Activated CD8-positive, alpha-beta memory T cell treated with anti-CD3 and anti-CD28 coated beads for 48 hours (primary cell): ENCODE measurements at places on chromosomes 1 and 21.

GRCh38 chr1:220062629-220063028 is 16.3 kb upstream of the EPRS1 start:
- DNase-seq, result no peak

- DNase-seq, result no peak
Measured at GRCh38 chr1:28796352-28797211, 15.4 kb upstream of the OPRD1 start.

GRCh38 chr1:163706915-163707314 is 385.2 kb downstream of the NUF2 start:
- no peak for DNase-seq

DNA sequence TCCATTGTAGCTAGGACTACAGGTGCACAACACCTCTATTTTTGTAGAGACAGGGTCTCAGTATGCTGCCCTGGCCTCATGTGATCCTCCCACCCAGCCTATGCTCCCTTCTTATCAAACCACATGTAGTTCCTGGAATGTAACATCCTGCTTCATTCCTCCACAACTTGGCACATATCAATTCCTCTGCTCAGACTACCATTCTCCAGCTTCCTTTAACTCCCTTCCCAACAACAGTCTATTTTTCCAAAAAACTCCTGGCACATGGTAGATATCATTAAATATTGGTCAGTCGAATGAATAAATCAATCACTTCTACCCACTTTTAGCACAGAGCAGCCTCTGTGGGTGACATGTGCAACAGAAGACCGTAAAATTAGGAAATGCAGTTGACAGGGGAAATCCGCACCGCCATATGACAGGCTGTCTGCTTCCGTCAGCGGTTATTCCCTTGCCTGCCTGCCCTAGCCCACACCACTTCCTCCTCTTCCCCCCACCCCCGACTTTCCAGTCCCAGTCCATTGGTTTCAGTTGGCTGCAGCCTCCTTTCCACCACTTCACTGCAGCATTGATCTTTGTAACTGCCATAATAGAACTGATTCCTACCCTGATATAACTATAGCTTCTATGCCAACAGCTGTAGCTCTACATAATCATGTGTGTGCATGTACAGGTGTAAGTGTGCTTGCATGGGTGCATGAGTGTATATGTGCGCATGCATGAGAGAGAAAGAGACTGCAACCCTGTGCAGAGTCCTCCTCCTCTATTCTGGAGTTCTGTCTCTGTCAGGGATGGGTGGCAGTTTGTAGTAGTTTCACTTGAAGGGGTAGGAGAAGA is 6.8 kb upstream of the AKR1A1 start:
- DNase-seq, result peak; percentile 25

- DNase-seq, result no peak
Measured at GRCh38 chr1:13797397-13797796, 97.4 kb downstream of the PRDM2 start.

DNA sequence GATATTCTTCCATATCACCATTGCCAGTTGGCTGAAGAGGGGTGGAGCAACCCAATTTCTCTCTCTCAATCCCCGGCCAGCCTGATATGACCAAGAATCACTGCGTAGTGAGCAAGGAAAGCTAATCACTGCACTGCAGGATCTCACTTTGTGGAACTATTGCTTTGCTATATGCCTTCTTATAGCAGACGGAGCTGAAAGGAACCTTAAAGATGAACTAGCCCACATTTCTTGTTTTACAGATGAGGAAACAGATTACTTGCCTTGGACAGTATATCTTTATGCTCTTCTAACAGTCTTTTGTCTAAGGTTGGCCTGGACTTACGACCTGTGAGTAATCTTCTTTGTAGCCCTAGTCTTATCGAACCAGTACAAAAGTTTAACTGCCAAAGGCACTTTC is 7.6 kb downstream of the APOBEC4 start:
- no peak for DNase-seq

- DNase-seq, result no peak
Measured at GRCh38 chr1:227746676-227747075, 11.4 kb downstream of the SNAP47 start.

DNA sequence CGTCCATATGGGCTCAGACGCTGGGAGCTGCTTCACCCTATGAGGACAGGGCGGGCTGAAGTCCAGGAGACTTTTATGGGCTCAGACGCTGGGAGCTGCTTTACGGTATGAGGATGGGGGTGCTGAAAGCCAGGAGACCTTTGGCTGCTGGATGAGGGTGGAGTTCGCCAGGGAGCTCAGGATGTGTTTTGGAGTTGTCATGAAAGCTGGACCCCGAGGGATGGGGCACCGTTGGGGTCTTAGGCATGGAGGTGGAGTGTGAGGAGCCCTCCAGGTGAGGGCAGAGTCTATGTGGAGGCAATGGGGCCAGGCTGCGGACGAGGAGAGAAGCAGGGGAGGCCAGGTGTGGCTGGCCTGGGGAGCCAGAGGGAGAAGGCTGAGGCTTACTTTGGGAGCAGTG is 27.5 kb downstream of the TRPM2 start:
- DNase-seq, result no peak
